SHP77 (cell line): ENCODE measurements at places on chromosomes 7 and 10.

GRCh38 chr7:80439894-80440821 is 71.7 kb downstream of the GNAT3 start:
- no peak for DNase-seq

- DNase-seq, result no peak
Observed at GRCh38 chr10:26566525-26567350, 128.6 kb downstream of the APBB1IP start.

DNA sequence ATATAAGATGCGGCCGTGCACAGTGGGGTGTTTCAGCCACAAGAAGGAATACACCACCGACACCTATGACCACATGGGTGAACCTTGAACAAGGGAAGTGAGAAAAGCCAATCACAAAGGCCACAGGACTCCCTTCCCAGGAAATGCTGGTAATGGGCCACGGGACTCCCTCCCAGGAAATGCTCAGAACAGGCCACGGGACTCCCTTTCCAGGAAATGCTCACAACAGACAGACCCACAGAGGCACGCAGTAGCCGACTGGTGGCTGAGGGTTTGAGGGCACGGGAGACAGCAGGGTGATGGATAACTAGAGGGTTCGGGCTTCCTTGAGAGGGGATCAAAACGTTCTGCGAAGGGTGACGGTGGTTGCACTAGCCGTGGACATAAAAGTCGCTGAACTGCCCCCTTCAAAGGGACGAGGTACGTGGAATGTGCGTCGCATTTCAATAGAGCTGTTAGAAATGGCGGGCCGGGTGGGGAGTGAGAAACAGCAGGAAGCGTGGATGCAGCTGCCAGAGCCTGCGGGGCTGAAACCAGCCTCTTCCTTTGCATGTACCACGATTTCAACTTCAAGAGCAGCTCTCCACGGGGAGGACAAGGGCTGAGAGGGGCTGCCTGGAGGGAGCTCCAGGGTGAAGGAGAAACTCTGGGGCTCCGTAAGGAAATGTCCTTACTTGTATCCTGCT is 274.0 kb downstream of the ELFN1 start:
- no peak for DNase-seq

DNA sequence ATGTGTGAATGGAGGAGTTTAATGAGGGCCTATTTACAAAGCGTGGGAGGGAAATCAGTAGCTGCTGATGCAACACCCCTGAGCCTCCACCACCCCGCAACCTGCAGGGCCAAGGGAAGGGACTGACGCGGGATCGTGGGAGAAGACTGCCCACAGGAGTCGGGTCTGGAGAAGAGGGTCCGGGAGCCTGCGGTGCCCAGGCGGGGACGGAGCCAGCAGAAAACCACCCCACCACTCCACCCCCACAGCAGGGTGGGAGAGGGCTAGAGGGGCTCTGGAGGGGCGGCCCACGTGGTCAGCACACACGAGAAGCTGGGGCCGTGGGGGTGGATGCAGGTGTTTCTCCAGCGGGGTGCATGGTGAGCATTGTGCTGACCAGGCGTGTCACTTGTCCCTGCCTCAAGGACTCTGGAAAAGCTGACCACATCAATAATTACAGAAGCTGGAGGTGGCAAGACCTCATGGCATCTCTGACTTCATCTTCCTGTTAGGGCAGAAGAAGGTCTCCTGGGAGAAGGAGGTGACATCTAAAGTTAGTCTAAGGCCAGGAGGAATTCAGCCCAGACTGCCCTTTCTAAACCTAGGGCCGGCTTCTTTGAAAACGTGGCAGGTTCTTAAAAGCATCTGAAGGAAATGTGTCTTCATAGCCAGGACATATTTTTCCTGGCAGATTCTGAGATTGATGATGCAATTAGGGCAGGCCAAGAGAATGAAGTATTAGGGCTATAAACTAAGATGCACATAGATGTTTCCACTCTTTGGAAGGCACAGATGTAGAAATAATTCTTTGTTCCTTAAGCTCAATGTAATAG is 150.9 kb downstream of the RGS10 start:
- DNase-seq, result no peak

- DNase-seq, result no peak
Observed at GRCh38 chr10:30158325-30158960, 99.1 kb upstream of the JCAD start.

DNA sequence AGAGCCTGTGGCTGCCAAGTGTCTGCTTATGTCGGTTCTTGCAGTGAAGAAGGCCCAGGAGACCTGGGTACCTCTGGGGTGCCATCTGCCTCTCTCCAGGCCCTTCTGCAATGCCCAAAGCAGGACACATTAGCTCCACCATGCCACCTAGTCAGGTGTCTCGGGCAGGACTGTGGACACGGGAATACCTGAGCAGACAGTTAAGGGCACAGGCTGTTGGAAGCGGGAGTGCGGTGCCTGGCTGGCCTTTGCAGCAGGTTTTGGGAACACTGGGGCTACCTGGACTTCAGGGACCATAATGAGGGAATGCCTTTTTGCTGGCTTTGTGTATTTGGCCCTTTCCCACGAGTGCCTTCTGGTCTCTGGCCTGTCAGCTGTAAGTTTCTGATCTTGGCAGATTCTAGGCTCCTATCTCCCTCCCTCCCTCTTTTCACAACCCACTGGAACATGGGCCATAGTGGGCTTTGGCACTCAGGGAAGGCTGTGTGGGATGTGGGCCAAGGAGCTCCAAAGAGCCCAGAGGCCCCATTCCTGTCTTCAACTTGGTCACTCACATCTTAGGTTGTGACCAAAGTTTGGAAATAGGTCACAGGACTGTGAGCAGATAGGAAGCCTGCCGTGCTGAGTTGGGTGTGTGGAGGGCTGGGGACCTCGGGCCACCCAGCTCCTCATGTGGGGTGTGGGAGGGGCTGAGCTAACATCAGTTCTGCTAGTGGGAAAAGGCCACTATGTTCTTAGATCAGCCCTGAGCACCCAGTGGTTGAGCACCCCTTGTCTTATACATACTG is 41.5 kb upstream of the CXCL12 start:
- DNase-seq, result no peak
